Aorta (tissue), 5 donors: ENCODE measurements at places on chromosomes 13 and 19.
A peak's percentile ranks its signal among the peaks of the same experiment; 100 is the strongest.

DNA sequence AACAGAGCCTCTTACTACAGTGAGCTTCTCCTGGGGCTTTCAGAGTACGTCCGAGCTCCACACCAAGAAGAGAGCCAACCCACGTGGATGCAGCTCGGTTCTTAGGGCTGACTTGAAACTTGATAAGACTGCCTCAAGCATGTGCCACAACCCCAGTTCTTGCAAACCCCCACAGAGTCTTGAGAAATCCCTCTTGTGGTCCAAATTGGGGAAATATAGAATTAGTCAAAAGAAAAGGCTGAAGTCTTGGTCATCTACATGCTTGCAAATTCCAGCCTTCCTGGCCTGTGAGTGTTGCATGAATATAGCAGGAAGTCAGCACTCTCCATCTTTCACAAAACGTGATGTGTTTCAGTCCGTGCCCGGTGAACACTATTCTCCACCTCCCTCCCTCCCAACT, 95.2 kb downstream of the GGACT start:
- H3K27me3 ChIP-seq: no peaks in the 10 kb centered on the region
- no peak overlapping the region for H3K27ac ChIP-seq
- no peaks in the 10 kb centered on the region for H3K36me3 ChIP-seq
- DNase-seq: no peak

GRCh38 chr13:31038834-31039552, 106.5 kb downstream of the TEX26 start:
- no peaks in the 10 kb centered on the region for H3K27me3 ChIP-seq
- H3K27ac ChIP-seq: no peak overlapping the region
- no peaks in the 10 kb centered on the region for H3K36me3 ChIP-seq
- H3K4me1 ChIP-seq: no peaks in the 10 kb centered on the region
- DNase-seq: no peak

GRCh38 chr13:114131583-114132418, 622 bp downstream of the RASA3 start:
- no peaks in the 10 kb centered on the region for H3K27me3 ChIP-seq
- H3K27ac ChIP-seq: no peak overlapping the region
- no peaks in the 10 kb centered on the region for H3K36me3 ChIP-seq
- DNase-seq: peak; percentile 82

DNA sequence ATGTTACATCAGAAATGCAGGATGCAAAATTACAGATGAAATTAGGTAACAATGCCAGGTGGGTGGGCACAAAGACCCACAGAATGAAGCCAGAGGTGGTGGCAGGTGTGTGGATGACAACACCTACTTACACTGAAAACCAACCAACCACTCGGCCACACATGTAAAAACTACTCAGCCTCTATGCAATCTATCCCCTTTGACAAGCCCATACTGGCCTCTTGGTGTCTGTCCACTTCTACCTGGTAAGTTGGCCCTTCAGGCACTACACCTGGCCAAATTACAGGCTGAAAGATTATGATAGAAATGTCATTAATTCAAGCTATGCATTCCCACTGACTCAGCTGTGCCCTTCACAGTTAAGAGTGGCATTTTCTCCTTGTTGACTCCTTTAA, 50.0 kb downstream of the BRD4 start:
- H3K4me1 ChIP-seq: peaks cover 25% of the 10 kb centered on the region
- DNase-seq: no peak
- no peak overlapping the region for H3K4me3 ChIP-seq
- H3K36me3 ChIP-seq: no peaks in the 10 kb centered on the region
- no peaks in the 10 kb centered on the region for H3K27me3 ChIP-seq
